Pancreas (tissue), 10 donors: ENCODE measurements at places on chromosomes 5 and 9. TPM values are rescaled to one million over a fixed set of nuclear protein-coding genes. Genes with fewer than 3 reads are reported as not detected.

The SNCAIP gene
- 0.28 TPM for polyA plus RNA-seq

The REEP5 gene
- 33.0 TPM for polyA plus RNA-seq

The SLCO4C1 gene
- 0.19 TPM for polyA plus RNA-seq

The SET gene
- polyA plus RNA-seq, result 42.9 TPM

The TMEM174 gene
- not detected for polyA plus RNA-seq

The BTNL9 gene
- 38.2 TPM for polyA plus RNA-seq

The FCN2 gene
- not detected for polyA plus RNA-seq

The SRD5A1 gene
- 3.2 TPM for polyA plus RNA-seq

The KLHL3 gene
- polyA plus RNA-seq, result 6.6 TPM

The TOR2A gene
- 17.5 TPM for polyA plus RNA-seq

The AJM1 gene
- polyA plus RNA-seq, result 9.0 TPM

The NME5 gene
- 9.2 TPM for polyA plus RNA-seq

The NFIB gene
- 8.9 TPM for polyA plus RNA-seq

The PTBP3 gene
- 4.4 TPM for polyA plus RNA-seq

The SMIM33 gene
- not detected for polyA plus RNA-seq

The PPP2R2B gene
- polyA plus RNA-seq, result 0.53 TPM

The CCDC152 gene
- polyA plus RNA-seq, result 0.63 TPM

The ITGA1 gene
- polyA plus RNA-seq, result 1.9 TPM

The GRK6 gene
- 7.6 TPM for polyA plus RNA-seq

The DND1 gene
- 3.8 TPM for polyA plus RNA-seq

The DRD1 gene
- 0.21 TPM for polyA plus RNA-seq

The LURAP1L gene
- 11.3 TPM for polyA plus RNA-seq

The OCLN gene
- polyA plus RNA-seq, result 10.9 TPM

The TMEFF1 gene
- polyA plus RNA-seq, result not detected

The MCIDAS gene
- 0.76 TPM for polyA plus RNA-seq

The HRH2 gene
- 0.42 TPM for polyA plus RNA-seq

The HABP4 gene
- 7.1 TPM for polyA plus RNA-seq

The ZDHHC12 gene
- polyA plus RNA-seq, result 56.9 TPM

The PIP5K1B gene
- 1.5 TPM for polyA plus RNA-seq

The KIF4B gene
- not detected for polyA plus RNA-seq

The AP3B1 gene
- polyA plus RNA-seq, result 26.0 TPM
